ENCODE measurements at places on chromosomes 2 and 18.

GRCh38 chr2:100754951-100755350 lies 65.0 kb upstream of the NPAS2 start:
- no peak for DNase-seq

DNA sequence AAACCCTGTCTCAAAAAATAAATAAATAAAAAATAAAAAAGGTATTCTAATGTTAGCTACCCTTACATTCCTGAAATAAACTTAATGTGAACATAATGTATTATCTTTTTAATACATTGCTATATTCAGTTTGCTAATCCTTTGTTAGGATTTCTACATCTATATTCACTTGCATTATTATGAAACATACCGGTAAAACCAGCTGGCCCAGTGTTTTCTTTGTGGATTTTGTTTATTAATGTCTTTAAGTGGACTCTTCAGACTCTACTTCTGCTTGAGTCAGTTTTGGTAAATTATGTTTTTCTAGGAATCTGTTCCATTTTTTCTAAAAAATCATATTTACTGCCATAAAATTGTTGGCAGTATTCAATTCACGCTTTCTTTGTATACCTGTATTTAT lies 34.5 kb downstream of the PTPN2 start:
- no peak for DNase-seq

DNA sequence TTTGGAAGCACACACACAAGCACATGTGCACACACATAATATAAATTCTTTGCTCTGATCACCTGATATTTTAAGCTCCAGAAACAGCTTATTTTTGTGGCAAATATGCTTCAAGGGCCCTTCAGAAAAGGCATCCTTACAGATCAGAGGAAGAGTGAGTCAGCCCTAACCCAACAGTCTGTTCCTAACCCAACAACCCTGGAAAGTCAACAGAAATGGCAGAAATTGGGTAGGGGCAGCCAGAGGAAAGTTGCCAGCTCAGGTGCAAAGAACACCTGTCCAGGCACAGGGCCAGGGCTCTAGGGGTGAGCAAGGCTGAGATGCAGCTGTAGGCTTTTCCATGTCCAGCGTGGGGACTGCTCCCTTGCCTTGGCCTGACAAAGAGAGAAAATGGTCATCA lies 6.4 kb upstream of the NCKAP5 start:
- no peak for DNase-seq

- no peak for DNase-seq
Measured at GRCh38 chr2:66507673-66508201, 72.8 kb downstream of the MEIS1 start.

Data from aorta (tissue), 5 donors.